ENCODE measurements at places on chromosomes 7 and 10. TPM values are rescaled to one million over a fixed set of nuclear protein-coding genes. Genes with fewer than 3 reads are reported as not detected.

Gene EIF4EBP2
- 42.5 TPM for total RNA-seq

DNA sequence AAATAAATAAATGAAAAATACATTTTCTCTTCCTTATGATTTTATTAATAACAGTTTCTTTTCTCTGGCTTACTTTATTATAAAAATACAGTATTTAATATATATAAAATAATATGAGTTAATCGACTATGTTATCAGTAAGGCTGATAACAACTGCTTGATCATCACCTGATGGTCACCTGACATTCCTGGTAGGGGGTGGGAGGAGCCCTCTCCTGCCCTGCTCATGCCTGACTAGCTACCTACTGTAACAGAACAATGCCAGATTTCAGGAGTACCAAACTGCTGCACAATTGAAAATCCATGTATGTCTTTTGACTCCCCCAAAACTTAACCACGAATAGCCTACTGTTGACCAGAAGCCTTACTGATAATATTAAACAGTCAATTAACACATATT, 1.3 kb upstream of the APBB1IP start:
- no peak for DNase-seq

Gene PVRIG
- 0.75 TPM for total RNA-seq

Gene C10orf90
- total RNA-seq = not detected

DNA sequence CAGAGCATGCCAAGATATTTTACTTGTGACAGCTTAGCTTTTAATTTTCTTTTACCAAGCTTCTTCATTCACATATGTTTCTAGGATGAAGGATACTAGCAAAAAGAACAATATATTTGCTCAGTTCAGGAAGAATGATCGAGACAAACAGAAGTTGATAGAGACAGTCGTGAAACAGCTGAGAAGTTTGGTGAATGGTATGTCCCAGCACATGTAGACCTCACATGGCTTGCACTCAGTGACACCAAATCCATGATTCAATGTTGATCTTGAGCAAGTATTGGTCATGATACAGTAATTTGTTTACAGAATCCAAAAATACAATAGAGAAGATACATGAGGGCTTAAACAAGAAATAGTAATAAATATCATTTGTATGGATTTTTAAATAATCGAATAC, 2.5 kb upstream of the CYP26C1 start:
- no peak for DNase-seq

GRCh38 chr7:105799006-105799405, 77.4 kb downstream of the ATXN7L1 start:
- no peak for DNase-seq

Gene STEAP2
- total RNA-seq = 12.8 TPM

- DNase-seq = peak; percentile 33
Observed at GRCh38 chr7:16627236-16627635, 18.3 kb downstream of the ANKMY2 start.

- no peak for DNase-seq
Observed at GRCh38 chr10:1567152-1567551, 170.2 kb downstream of the ADARB2 start.

Gene CYP26C1
- 0.20 TPM for total RNA-seq

Gene TSPAN15
- total RNA-seq = 3.6 TPM

- no peak for DNase-seq
Observed at GRCh38 chr7:1231214-1232102, 1.2 kb upstream of the UNCX start.

GRCh38 chr10:120931423-120931822, 80.3 kb downstream of the WDR11 start:
- DNase-seq = no peak

Gene BTBD16
- not detected for total RNA-seq

- DNase-seq = peak; percentile 79
Observed at GRCh38 chr7:17130281-17131059, 168.0 kb upstream of the AHR start.

DNA sequence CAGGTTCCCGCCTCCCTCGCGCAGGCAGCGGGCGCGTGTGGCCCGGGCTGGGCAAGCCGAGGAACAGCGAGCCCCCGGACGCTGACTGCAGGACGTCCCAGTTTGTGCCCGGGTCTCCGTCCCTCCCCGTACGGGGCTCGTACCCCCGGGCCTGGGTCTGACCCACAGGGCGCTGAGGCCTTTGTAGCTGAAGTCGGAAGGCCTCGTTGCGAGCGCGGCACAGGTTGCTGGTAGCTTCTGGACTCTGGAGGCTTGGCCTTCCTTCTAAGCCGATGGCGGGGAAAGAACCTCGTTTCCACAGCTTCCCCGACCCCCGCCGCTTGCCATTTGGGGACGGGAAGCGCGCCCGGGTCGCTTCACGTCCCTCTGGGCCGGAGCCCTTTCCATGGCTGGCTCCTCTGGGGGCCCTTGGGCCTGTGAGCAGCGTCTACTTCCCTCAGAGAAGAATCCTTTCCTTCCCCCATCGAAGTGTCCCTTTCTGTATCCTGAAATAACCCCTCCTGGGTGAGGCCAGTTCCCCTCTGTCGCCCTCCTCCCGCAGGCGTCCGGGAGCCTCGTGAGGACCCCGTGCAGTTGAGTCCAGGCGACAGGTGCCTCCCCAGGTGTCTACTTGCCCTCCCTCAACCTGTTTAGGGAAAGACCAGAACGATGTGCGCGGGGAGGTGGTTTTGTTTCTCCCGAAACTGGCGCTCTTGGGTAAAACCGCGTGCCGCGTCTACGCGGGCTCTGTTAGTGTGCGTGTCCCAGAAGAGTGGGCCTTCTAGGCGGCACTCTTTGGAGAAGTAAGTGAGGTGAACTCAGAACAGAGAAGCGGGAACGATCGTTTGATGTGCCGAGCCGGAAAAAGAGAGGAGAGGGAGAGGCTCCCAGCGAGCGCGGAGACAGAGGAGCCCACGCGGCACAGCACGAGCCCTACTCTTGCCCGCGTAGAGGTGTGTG, 9.3 kb downstream of the EVX1 start:
- no peak for DNase-seq

DNA sequence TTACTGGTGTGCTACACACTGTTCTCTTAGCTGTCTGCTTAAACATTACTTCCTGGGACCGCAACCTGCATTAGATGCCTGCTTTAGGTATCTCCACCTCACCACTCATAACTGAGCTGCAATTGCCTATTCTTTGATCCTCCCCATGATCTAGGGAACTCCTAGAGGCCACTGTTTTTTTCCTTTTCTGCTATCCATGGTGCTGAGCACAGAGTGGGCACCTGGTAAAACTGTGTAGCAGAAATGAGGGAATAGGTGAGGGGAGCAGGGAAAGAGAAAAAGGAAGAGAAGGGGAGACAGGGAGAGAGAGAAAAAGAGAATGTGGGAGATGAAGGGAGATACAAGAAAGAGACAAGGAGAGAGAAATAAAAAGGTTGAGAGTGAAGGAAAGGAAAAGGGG, 434.9 kb downstream of the ADRA2A start:
- no peak for DNase-seq

DNA sequence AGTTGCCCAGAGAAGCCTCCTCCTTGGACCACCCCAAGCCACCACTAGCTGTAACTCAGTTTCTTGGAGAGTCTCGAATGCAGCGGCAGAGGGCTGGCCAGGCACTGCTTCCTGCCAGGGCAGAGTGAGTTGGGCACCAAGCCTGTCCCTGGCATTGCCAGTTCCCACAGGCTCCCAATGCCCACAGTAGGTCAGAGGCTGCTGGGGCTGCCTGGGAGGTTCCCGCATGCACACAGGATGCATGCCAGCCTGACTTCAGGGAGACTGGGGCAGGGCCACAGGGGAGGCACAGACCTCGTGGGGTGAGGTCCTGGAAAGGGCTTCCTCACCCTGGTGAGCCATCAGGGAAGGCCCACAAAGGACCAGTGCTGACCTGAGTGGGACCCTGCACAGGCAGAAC, 152.8 kb downstream of the ZNF248 start:
- DNase-seq = no peak

DNA sequence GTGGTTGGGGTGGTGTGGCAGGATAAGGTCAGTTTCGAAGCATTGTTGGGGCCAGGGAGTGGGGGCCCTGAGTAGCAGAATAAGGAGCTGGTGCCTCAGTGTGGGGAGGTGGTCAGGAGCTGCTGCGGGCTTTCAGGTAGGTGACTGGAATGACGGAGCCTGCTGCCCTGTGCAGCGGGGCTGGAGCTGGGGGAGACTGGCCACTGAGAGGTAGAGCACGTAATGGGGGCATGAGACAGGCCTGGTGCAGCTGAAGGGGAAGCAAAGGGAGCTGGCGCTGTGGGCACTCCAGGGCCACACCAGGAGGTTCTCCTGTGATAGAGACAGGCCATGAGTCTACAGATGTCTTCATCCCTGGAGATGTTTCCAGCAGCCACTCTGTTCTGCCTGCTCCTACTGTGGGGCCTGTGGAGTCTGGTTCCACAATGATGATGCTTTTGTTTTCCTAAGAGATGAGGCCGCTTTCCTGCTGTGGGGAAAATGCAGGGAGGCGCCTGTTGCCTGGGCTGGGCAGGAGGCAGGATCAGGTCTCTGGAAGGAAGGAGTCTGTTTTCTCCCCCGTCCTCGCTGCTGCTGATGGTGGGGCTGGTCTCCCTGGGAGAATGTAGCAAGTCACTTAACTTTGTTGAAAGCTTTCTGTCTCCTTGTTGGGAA, 31.1 kb downstream of the NUB1 start:
- DNase-seq = no peak

Gene PPP1R9A
- not detected for total RNA-seq

Gene FAM53B
- total RNA-seq = 9.5 TPM

Gene MMP21
- total RNA-seq = not detected

Gene OPN4
- total RNA-seq = not detected

- DNase-seq = no peak
Observed at GRCh38 chr7:12456506-12456905, 52.8 kb upstream of the VWDE start.

- no peak for DNase-seq
Observed at GRCh38 chr7:100577103-100577502, 3.4 kb upstream of the SAP25 start.

GRCh38 chr7:65250697-65251395, 122.8 kb upstream of the ZNF92 start:
- DNase-seq = no peak

DNA sequence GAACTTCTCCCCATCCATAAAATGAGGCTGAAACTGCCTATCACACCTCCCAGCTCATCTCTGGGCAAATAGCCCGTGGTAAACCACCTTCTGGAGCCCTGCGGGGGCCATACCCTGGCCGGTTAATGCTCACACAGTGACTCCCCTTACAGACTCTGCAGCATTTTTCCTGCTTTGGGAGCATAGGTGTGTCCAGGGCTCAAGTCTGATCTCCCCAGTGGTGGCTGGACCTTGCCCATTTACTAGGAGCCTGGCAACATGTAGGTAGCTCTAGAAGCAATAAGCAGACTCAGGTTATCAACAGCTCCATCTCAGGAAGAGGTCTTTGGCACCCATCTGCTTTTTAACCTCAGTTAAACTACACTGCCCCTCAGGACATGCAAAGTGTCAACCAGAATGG, 5.5 kb upstream of the CDHR1 start:
- DNase-seq = no peak

DNA sequence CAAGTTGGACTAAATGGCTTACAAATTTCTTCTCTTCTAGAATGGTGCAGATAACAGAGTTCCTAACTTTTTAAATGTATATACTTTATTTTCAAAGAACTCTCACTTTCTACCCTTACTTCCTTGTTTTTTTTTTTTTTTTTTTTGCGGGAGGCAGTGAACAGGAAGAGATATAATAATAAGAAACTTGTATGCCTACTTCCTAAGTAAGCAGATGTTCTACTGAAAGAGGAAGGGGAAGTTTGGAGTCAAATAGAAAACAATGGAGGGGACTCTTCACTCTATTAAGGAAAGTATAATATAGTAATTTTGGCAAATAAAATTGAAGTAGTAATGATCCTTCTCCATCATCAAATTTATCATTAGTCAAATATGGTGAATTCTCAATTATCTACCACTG, 754.0 kb downstream of the KCNMA1 start:
- DNase-seq = no peak

Gene OR2A42
- not detected for total RNA-seq

Gene LSM8
- 21.9 TPM for total RNA-seq

GRCh38 chr7:130384371-130384801, 4.1 kb downstream of the CPA1 start:
- no peak for DNase-seq

- no peak for DNase-seq
Observed at GRCh38 chr7:156255635-156256034, 384.9 kb upstream of the RNF32 start.

Gene GRID1
- total RNA-seq = not detected

- DNase-seq = no peak
Observed at GRCh38 chr10:14429043-14429700, 98.4 kb upstream of the FRMD4A start.

DNA sequence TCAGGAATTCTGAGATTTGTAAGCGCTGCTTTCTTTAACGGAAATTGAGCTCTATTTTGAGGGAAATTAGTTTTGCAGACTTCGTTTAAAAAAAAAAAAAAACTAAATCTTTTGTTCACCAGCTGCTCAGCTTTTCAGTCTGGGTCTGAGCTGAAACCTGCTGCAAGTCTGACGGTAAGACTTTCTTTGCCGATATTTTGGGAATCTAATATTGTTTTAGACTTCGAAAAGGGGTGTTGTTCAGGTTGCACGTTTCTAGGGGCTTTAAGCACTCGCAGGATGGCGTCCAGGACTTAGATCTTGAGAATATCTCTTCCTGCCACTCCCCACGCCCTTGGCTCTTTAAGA, 1.8 kb upstream of the MEOX2 start:
- no peak for DNase-seq

- no peak for DNase-seq
Observed at GRCh38 chr10:69338547-69339450, 60.5 kb downstream of the HK1 start.

Gene TMEM26
- total RNA-seq = not detected

DNA sequence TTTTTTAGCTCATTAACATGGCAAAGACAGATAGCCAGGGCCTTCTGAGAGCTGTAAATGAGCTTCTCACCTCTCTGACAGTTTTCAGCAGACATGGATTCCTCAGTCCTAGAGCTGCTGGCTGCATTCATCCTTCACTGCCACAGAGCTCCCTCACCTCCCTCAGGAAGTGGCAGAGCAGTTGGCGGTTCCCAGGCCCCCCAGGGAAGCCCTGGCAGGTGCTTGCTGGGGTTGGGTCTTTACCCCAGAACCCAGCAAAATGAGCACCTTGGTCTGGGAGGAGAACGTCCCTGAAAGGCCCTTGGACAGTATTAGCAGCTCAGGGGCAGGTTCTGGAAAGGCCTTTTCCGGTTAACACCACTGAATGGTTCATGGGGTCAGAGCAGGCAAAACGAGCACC, 288.0 kb downstream of the PTPRN2 start:
- DNase-seq = no peak

GRCh38 chr10:77371848-77372799, 265.5 kb downstream of the KCNMA1 start:
- no peak for DNase-seq

Gene CDC14C
- not detected for total RNA-seq

Gene CELF2
- 2.7 TPM for total RNA-seq

GRCh38 chr10:43708262-43708661, 59.6 kb upstream of the ZNF32 start:
- no peak for DNase-seq

All from HFFc6 (cell line).